ENCODE measurements at places on chromosomes 13 and 19.
A peak's percentile ranks its signal among the peaks of the same experiment; 100 is the strongest.

- DNase-seq: peak; percentile 59
Measured at GRCh38 chr13:110138010-110138699, 168.8 kb downstream of the COL4A1 start.

- no peak for DNase-seq
Measured at GRCh38 chr19:5586300-5587070, 18.7 kb upstream of the TINCR start.

DNA sequence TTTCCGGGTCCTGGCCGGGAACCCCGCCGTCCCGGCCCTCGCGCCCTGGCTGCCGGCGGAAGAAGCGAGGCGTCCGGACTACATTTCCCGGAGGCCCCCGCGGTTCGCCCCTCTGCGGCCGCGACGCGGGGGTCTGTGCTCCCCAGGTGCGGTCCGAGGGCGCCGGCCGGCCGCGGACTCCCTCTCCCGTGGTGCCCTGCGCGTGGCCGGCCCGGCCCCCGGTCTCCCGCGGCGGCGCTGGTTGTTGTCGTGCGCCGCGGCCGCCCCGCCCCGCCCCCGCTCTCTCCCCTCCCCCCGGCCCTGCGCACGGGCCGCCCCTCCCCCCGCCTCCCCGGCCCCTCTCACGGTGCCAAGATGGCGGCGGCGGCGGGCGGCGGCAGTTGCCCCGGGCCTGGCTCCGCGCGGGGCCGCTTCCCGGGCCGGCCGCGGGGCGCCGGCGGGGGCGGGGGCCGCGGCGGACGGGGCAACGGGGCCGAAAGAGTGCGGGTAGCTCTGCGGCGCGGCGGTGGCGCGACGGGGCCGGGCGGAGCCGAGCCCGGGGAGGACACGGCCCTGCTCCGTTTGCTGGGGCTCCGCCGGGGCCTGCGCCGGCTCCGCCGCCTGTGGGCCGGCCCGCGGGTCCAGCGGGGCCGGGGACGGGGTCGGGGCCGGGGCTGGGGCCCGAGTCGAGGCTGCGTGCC lies at the start of gene KMT2B:
KMT2B (plus strand) TSS at position 339 of the 680 bp plus-strand sequence; CDS start at position 355, 16 bp downstream.
- peak; percentile 99 for DNase-seq

- no peak for DNase-seq
Measured at GRCh38 chr13:73954808-73955207, 179.4 kb downstream of the KLF12 start.

- no peak for DNase-seq
Measured at GRCh38 chr19:13169769-13170168, 19.6 kb downstream of the IER2 start.

GRCh38 chr13:80001510-80001842 lies 339.4 kb downstream of the SPRY2 start:
- DNase-seq: no peak

- no peak for DNase-seq
Measured at GRCh38 chr13:31793246-31793645, 53.9 kb downstream of the RXFP2 start.

- no peak for DNase-seq
Measured at GRCh38 chr19:55432241-55432959, 10.7 kb downstream of the SHISA7 start.

DNA sequence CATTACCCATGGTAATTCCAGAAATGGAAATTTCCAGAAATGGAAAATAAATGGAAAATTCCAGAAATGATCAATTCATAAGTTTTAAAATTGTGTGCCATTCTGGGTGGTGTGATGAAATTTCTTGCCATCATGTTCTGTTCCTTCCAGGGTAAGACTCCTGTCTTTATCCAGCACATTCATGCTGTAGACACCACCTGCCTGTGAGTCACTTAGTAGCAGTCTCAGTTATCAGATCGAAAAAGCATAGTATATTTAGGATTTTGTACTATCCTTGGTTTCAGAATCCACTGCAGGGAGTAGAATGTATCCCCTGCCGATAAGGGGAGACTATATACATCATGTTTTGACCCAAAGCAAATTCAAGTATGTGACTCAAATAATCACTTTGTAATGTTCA lies 26.7 kb upstream of the CSNK1A1L start:
- no peak for DNase-seq

DNA sequence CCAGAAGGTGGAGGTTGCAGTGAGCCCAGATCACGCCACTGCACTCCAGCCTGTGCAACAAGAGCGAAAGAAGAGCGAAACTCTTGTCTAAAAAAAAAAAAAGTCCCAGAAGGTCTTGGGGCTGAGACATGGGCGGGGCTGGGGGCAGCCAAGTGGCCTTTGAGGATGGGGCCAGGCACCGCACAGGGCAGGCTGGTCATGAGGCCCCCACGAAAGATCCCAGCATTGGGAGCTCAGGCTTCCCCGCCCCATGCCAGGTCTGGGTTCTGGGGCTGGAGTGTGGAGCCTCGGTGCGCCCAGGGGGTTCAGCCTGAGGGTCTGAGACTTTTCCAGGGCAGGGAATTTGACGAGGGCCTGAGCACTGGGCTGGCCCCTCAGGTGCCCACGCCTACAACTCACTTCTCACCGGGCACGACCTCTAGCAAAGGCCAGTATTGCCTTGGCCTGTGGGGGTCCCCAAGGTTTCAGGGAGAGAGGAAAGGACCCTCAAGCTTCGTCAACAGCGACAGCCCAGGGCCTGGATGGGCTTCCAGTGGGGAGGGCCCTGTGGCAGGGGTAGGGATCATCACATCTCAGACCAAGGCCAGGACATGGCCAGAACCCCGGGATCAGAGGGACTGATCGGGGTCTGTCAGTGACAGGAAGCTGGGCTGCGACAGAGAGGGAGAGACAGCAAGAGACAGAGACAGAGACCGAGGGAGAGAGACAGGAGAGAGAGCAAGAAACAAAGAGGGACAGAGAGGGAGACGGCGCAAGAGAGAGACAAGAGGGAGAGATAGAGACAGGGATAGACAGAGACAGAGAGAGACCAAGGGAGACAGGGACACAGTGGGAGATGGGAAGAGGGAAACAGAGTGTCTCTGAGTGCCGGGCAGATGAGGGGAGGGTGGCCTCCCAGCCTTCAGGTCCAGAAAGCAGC lies 7.5 kb upstream of the MEX3D start:
- DNase-seq: no peak

GRCh38 chr13:52447815-52448552 lies 2.5 kb downstream of the VPS36 start:
- peak; percentile 45 for DNase-seq

- DNase-seq: no peak
Measured at GRCh38 chr13:32115066-32115465, 83.5 kb downstream of the FRY start.

DNA sequence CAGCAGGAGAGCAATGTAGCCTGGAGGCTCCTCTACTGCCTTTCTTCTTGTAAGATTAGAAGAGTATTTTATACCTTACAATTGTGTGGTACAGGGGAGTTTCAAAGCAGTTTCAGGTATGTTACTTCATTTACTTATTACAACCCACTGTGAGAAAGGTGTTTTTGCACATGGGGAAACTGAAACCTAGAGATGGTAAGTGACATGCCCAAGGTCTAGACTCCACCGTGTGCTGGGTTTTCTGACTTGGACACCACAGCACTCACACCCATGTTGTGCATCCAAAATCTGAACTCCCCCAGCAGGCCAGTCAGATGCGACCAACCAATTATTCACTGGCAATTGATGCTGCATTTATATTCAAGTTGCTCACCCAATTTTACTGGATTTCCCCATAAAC lies 22.8 kb downstream of the ERICH6B start:
- DNase-seq: no peak

DNA sequence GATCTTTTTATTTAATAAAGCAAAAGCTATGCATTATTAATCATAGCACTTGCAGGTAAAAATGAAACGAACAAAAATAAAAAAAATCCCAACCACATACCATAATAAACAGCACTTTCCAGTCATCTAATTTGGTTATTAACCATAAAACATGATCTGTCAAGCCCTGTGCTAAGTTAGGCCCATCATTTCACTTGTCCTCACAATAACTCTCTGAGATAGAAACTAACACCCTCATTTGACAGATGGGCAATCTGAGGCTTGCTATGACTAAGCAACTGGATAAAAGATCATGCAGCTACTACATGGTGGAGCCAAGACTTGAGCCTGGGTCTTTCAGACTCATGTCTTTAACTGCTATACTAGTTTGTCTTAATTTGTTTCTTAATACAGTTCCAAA lies 21.8 kb downstream of the PROSER1 start:
- peak; percentile 35 for DNase-seq

- no peak for DNase-seq
Measured at GRCh38 chr19:39372047-39372802, 18.7 kb downstream of the PAF1 start.

- no peak for DNase-seq
Measured at GRCh38 chr19:49601482-49602038, 10.6 kb downstream of the PRR12 start.

- peak; percentile 97 for DNase-seq
Measured at GRCh38 chr19:45477713-45478453, 10.1 kb downstream of the FOSB start.

- DNase-seq: no peak
Measured at GRCh38 chr13:49403996-49404702, 39.7 kb downstream of the CAB39L start.

- DNase-seq: no peak
Measured at GRCh38 chr13:38662362-38662761, 24.5 kb upstream of the FREM2 start.

GRCh38 chr19:49710372-49710951 lies 19.5 kb downstream of the CPT1C start:
- no peak for DNase-seq

Data from NCI-H69 (cell line).